ENCODE measurements at places on chromosomes 5 and 9. TPM values are rescaled to one million over a fixed set of nuclear protein-coding genes. Genes with fewer than 3 reads are reported as not detected.

DNA sequence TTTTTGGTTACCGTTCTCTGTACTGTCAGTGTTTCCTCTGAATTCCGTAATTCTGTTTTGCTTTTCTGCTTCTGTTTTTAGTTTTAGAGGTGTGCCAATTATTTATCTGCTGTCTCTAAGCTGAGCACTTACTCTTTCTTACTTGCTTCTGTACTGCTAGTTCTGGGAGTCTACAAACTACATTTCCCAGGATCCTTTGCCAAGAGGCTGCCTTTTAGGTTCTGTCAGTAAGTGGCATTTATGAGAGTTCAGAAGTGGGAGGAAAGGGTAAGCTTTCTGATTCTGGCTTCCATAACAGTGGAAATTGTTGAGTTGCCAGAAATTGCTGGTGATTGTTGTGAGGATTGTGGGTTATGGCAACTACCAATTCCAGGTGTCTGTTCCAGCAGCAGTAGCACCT is 102.4 kb downstream of the OSTF1 start:
- DNase-seq: no peak

- DNase-seq: no peak
Measured at GRCh38 chr9:76654051-76654461, 110.2 kb upstream of the PCA3 start.

GRCh38 chr5:27387535-27388073 is 349.2 kb upstream of the CDH9 start:
- DNase-seq: no peak

- no peak for DNase-seq
Measured at GRCh38 chr5:83645936-83646335, 74.7 kb downstream of the HAPLN1 start.

- DNase-seq: peak; percentile 22
Measured at GRCh38 chr5:143402017-143402552, 1.4 kb downstream of the NR3C1 start.

GRCh38 chr5:139295346-139296057 is 2.0 kb downstream of the MATR3 start:
- DNase-seq: no peak

GRCh38 chr5:33810491-33811120 is 81.2 kb downstream of the ADAMTS12 start:
- DNase-seq: no peak

DNA sequence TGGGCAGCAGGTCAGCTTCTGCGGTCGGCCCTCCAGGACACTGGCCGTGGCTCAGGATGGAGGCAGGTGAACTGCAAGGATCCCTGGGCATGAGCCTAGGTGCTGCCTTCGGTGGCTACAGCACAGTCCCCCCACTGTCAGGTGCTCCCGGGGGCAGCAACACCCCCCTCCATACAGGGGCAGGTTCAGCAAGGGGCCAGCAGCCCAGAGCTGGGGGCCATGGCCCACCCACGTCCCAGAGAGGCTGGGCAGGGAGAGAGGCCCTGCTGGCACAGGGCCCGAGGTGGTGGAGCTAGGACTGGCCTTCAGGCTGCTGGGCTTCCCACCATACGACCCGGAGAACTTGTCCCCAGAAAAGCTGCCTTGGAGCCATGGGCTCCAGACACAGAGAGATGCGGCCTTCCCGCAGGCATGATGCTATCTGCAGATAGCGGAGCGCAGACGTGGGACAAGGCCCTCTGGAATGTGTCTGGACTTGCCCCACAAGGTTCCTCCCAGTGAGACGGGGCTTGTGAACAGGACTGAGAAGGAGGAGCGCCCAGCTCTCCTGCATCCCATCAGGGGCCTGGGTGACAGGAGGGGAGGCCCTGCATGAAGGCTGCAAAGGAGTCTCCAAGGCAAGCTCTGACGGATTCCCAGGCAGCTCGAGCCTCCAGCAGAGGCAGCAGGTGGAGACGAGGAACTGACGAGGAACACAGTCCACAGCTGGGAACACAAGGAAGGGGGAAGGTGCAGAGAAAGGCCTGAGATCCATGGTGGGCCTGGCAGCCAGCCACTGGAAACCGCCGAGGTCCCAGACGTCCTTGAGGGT is 111.1 kb downstream of the VAV2 start:
- DNase-seq: no peak

GRCh38 chr9:114697951-114698351 is 16.0 kb upstream of the TEX48 start:
- DNase-seq: no peak

DNA sequence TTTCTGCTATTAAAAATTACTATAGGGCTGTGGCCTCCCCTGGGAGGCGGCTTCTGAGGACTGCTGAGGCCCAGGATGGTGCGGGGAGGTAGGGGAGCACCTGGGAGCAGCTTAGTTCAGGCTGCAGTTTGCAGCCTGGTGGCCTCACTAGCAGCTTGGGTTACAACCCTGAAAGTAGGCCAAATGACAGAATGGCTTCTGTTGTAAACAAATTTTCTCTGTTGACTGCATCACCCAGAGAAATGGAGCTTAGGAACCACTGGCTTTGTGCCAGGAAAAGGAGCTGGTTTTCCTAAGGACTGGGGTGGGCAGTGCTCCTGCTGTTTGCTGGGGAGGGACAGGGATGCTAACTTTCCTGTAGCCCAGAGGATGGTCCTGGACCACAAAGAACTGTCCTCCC is 130.3 kb downstream of the ENTREP1 start:
- no peak for DNase-seq

- DNase-seq: no peak
Measured at GRCh38 chr5:80668016-80668969, 13.5 kb upstream of the DHFR start.

GRCh38 chr9:76761448-76761847 is 2.8 kb upstream of the PCA3 start:
- DNase-seq: no peak

DNA sequence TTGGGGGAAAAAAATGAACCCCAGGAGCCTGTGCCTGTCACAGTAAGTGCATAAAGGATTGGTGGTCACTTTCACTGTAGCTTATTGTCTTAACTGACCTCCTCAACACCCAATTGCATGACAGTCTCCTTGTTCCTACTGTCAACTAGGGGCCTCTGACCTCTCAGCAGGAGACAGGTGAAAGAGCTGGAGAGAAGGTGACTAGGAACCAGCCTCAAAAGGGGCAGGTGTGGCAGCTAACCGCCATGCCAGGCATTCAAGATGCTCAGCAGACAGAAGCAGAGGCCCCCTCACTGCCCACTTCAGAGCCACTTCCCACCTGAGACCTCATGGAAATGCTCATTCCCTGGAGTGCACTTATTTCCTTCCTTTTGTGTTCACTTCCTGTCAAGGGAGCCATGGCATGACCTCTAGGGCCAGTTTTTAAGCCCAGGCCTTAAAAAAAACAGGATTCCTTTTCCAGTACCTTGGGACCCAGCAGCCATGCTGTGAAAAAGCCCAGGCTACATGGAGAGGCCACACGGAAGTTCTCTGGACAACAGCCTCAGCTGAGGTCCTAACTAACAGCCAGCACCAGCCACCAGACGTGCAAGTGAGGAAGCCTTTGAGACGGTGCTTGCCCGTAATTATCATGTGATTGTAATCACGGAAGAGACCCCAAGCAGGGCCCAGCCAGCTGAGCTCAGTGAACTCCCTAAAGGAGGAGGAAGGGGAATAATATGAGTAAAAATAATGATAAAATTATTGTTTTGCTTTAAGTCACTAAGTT is 74.9 kb downstream of the NSUN2 start:
- DNase-seq: no peak

DNA sequence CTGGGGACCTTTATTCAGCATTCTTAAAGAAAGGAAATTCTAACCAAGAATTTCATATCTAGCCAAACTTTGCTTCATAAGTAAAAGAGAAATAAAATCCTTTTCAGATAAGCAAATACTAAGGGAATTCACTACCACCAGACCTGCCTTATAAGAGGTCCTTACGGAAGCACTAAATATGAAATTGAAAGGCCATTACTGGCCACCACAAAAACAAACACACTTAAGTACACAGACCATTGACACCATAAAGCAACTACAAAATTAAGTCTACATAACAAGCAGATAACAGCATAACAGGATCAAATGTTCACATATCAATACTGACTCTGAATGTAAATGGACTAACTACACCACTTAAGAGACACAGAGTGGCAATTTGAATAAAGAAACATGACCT is 361.4 kb upstream of the POU5F2 start:
- no peak for DNase-seq

GRCh38 chr9:130663977-130664250 is 480 bp upstream of the PRDM12 start:
- no peak for DNase-seq

DNA sequence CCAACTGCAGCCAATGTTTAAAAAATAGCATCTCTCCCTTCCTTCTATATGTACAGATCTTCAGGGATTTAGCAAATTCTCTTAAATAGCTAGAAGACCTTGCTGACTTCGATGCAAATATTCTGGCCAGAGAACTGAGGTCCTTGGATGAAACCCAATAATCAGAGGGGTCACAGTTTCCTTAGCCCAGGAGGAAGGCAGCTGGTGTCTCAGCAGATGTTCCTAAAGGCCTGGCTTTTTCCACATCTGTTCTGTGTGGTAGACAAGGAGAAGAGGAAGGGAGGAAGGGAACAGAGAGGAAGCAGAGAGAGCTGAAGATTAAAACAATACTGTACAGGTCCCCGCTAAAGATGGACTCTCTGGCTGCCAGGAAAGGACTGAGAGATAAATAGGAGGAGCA is 33.1 kb downstream of the BOD1 start:
- DNase-seq: no peak

GRCh38 chr9:5698810-5699556 is 70.1 kb downstream of the RIC1 start:
- DNase-seq: no peak

DNA sequence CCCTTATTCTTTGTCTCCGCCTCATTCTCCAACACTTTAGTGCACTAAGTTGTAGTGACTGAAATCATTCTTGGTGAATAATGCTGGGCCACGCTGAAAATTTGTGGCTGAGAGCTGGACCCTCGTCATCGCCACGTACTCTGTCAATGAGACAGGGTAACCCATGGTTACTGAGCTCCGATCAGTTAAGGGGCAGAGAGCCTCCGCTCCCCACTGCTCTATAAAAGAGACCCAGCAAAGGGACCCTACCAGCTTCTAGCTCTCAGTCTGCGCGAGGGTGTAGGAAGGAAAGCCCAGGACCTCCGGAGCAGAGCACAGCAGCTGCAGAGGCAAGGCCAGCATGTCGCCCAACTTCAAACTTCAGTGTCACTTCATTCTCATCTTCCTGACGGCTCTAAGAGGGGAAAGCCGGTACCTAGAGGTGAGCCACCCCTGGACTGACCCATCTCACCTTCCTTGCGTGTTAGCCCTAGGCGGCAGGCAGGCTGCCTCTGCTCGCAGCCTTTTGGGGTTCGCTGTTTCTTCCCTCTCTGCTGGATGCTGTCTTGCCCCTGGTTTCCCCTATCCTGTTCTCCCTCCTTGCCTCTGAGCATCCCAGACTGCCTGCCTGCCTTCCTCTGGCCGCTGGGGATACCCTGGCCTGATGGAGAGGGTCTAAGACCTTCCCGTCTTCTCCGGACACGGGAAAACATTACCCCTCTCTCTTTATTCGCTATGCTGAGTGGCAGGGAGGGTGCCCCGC is at the start of gene CRHBP:
CRHBP (plus strand) TSS at position 251 of the 742 bp plus-strand sequence; CDS start at position 341, 90 bp downstream.
- no peak for DNase-seq

- peak; percentile 60 for DNase-seq
Measured at GRCh38 chr9:32378496-32378895, 5.9 kb upstream of the ACO1 start.

GRCh38 chr5:176886336-176887251 is 12.6 kb downstream of the HK3 start:
- no peak for DNase-seq

DNA sequence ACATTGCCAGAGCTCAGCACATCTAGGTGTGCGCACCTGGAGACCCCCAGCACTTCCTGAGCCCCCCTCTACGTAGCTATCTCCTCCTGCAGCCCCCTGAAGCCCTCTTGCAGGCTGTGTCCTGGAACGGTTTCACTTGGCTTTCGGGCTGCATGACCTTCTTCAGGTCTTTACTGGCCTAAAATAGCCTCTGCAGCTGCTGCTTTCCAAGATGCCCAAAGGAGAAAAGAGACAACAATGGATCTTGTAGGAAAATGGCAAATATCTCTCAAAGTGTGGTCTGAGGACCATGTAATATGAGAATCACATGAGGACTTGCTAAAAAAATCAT is 6.6 kb upstream of the ERMP1 start:
- DNase-seq: no peak

DNA sequence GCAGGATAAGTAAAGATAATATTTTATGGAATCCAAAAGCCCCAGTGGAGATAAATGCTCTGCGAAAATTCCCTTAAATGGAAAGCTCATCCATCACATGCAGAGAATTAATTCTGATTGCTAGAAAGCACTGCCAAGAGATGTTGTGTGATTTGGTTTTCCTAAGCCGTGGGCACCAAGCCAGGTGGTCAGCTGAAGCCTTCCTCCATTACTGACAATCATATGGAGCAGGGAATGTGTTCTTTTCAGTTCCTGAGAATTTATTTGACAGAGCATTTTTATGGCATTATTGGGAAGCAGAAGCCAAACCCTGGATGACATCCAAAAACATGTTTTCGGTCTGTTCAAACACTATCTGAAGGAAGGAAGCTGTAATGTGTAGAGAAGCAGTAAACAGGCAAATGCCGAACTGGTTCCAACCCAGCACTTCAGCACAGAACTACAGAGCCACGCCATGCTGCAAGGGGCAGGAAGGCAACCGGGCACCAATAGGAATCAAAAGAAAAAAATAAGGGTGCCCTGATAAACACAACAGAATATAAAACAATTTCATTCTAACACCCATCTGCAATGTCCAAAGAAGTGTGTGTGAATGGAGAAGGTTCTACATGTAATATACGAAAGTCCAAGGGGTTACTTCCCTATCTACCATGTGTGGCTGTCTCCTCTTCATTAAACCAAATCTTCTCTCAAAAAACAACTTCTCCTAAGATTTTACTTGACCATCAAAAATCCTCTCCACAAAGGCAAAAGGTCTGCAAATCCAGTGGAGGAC is 12.3 kb downstream of the ARSB start:
- DNase-seq: peak; percentile 14

GRCh38 chr9:8514760-8515159 is 715.2 kb upstream of the DMAC1 start:
- no peak for DNase-seq

Gene CA9
- 0.81 TPM for total RNA-seq

Gene STC2
- 0.27 TPM for total RNA-seq

Gene NUTM2F
- not detected for total RNA-seq

Gene THBS4
- under 0.01 TPM for total RNA-seq

Gene C8G
- 0.81 TPM for total RNA-seq

Gene PCDHB11
- 0.27 TPM for total RNA-seq

Gene KCNMB1
- total RNA-seq: 0.27 TPM

Gene EDIL3
- total RNA-seq: under 0.01 TPM

Gene SV2C
- under 0.01 TPM for total RNA-seq

Gene SREK1IP1
- total RNA-seq: 4.3 TPM

Gene GARIN3
- total RNA-seq: not detected

Gene CTNND2
- total RNA-seq: not detected
